ENCODE measurements at places on chromosomes 13 and 19.

GRCh38 chr13:59531571-59532091 is 632.1 kb downstream of the DIAPH3 start:
- DNase-seq = no peak

DNA sequence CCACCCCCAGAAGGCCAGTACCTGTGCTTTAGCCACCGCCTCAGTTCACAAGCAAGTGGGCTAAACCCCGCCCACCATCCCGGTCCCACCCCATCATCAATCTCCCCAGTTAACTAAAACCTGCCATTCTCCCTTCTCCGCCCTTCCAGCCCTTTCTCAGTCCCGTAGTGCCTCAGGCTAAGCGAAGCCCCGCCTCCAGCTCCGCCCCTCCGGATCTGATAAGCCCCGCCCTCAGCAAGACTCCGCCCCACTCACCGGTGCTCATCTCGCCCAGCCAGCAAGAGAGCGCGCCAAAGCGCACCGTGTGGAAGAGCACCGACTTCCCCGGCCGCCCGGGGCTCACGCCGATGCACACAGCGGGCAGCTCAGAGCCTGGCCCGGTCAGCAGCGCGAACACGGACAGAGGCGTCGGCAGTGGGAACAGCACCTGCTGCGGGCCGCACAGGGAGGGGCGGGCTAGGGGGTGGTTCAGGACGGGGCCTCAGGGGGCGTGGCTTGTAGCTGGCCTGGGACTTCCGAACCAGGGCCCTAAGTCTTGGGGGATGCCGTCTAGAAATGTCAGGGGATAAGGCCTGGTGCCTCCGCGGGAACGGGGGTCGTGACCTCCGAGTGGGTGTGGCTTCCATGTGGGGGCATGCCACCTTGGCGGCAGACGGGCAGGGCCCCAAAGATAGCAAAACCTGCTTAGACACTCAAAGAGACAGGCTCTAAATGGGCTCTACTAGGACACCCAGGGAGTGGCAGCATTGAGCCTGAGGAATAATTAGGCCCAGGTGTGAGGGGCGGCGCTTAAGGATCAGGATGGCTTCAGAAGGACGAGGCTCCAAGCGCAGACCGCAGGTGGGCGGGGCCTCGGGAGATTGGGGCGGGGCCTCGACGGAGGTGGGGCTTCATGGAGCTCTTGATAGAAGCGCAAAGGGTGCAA is 21.4 kb downstream of the MAP4K1 start:
- no peak for DNase-seq

GRCh38 chr19:28999724-29000433 is 213.1 kb downstream of the UQCRFS1 start:
- DNase-seq = no peak

GRCh38 chr13:41291246-41291645 is 19.8 kb upstream of the NAA16 start:
- DNase-seq = no peak

DNA sequence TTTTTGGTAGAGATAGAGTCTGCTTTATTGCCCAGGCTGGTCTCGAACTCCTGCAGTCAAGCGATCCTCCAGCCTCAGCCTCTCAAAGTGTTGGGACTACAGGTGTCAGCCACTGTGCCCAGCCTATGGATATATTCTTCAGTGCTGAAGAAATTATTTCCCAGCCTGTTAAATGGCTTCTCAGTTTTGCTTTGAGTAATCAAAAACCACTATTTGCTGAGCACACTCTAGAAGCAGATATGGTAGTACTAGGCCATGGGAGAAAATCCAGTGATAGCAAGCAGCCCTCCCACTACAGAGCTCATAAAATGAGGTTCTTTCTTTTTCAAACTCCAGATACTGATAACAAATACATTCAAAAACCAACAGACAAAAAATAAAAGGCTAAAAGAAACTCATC is 80.6 kb upstream of the CLDN10 start:
- no peak for DNase-seq

Data from T-helper 1 cell (primary cell).